ENCODE measurements at places on chromosomes 11 and 22.

GRCh38 chr11:113579292-113579940 is 104.2 kb upstream of the DRD2 start:
- no peak for DNase-seq

DNA sequence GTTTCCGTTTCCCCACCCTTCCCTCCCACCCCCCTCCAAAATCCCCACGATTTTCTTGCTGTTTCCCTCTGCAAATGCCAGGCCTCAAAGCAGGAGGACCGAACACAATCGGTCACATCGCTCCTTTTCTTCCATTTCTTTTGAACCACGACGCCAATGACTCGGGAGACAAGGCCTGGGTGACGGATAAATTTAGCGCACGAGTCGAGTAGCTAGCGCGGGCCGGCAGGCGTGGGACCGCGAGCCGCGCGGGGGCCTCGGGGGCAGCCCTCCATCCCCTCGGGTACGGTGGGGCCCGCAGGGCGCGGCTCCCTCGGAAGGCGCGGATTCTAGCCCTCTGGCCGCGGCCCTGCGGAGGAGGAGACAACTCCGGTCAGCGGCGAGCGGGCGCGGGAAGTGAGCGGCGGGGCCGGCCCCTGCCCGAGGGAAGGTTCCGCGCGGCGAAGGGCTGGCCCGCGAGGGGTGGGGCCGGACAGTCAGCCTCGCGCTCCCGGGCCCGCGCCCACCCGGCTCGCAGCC is 414 bp downstream of the JOSD1 start:
- peak; percentile 90 for DNase-seq

DNA sequence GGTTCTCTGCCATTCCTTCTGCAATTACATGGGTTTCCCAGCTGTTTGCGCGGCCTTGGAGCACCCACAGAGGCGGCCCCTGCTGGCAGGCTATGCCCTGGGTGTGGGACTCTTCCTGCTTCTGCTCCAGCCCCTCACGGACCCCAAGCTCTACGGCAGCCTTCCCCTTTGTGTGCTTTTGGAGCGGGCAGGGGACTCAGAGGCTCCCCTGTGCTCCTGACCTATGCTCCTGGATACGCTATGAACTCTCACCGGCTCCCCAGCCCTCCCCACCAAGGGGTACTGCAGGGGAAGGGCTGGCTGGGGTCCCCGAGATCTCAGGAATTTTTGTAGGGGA is 2.6 kb downstream of the RCE1 start:
- no peak for DNase-seq

DNA sequence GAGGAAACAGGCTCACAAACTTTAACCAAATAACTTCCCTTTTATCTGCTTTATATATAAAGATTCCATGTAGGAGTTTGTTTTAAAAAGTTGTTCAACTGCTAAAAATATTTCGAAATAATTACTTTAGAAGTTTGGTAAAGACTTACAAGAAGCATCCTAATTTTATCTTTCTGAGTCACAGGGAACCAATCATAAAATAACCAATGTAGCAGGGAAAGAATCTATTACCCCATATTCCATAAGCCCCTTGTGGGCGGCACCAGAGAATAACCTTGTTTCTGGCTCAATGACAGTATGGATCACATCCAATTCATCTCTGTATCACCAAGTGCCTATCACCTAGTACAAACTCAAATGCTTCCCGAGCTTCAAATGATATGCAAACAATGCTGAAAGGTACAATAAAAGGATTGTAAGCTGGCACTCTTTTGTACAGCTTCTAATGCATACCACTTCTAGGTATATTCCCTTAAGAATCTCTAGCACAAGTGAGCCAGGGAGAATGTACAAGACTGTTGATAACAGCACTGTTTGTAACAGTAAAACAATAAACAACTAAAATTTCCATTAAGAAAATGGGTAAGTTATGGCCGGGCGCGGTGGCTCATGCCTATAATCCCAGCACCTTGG is 158.4 kb downstream of the ATG16L2 start:
- no peak for DNase-seq

- no peak for DNase-seq
Measured at GRCh38 chr11:114317787-114318137, 21.6 kb downstream of the NNMT start.

- DNase-seq, result no peak
Measured at GRCh38 chr11:92511522-92512203, 287.0 kb downstream of the FAT3 start.

- DNase-seq, result peak; percentile 87
Measured at GRCh38 chr11:73760135-73760678, 667 bp downstream of the RAB6A start.

DNA sequence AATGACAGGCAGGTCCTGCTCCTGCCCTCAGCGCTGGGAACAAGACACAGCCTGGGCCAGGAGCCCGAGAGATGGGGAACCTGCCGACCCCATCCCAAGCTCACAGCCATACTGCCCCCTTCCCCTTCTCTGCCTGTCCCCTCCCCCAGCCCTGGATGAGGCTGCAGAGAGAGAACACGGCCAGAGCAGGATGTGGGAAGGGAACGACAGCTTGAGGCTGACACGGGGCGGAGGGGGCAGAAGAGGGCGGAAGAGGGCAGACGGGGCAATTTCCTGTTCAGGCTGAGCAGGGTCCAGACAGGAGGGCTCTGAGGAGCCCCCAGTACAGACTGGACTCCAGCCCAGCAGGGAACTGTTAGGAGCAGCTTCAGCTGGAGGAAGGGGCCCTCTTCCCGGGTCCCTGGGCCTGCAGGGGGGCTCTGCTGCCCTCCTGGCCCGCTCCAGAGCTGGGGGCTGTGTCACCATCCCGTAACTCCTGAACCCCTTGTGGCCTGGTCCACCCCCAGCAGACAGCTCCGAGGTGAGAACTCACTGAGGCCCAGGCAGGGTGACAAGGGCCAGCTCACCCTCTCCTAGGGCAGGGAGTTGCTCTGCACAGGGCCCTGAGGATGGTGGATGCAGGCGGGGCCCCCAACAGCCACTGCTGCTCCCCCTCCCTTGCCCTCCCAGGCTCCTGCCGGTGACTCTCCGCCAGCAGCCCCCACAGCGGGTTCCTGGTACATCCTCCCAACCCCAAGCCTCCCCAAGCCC is 5.7 kb downstream of the CTSD start:
- DNase-seq, result no peak

- DNase-seq, result no peak
Measured at GRCh38 chr22:47552541-47553205, 790.2 kb downstream of the TBC1D22A start.

DNA sequence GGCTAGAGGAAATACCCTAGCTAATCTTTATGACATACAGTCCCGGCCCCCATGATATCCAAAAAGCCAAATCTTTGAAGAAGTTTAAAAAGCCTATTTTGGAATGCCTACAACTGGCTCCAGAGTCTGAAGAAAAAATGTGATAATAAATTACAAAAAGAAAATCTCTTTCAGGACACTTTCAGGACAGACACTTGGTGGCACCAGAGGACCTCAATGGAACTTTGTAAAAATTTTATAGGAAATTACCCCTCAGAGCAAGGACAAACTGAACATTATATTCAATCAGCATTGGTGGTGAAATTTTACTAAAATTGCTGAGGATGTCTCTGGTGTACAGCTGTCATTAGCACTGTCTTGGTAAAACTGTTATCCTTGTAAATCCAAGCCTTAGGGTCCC is 81.0 kb downstream of the CCDC73 start:
- DNase-seq, result no peak

DNA sequence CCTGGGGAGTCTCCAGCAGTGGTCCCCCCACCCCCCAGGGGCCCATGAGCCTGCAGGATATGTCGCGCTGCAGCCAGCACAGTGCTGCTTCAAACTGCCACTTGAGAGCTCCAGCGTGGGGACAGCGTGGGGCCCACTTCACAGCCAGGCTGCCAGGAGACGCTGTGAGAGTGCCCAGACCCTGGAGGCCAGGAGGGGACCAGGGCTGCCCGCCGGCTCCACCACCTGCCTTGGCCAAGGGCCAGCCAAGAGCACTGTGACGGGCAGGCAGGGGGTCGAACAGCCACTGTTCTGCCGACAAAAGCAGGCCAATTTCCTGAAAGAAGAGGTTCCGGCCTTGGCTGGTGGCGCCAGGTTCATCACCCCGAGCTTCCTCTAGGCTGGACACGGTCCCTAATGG is 60.2 kb downstream of the FLRT1 start:
- DNase-seq, result no peak

DNA sequence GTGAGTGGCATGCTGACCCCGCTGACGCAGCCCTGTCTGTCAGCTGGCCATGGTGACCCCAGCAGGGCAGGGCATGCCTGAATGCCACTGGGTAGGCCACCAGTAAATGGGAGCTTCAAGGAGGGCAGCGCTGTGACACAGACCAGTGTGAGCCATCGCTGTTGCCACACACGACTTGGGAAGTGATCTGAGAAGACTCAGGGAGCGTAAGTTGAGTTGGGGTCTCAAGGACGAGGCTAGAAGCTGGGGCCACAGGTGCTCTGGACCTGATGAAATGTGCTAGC is 28.2 kb downstream of the MPPED1 start:
- no peak for DNase-seq

DNA sequence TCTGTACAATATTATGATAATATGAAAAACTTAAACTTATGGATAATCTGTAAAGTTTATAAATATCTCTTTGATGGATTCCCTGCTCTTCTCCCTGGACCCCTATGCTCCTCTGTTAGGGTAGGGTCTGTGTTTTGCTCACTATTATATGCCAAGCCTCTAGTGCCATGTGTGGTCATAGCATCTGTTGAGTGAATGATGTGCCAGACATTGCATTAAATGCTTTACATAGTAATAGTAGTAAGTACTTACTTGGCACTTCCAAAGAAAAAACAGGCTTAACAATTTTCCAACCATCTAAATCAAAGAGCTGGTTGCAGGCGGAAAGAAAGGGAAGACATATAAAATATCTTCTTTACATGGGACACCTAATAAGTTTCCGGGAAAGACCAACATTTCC is 46.8 kb downstream of the LGR4 start:
- DNase-seq, result no peak

GRCh38 chr11:123450623-123451022 is 20.6 kb downstream of the GRAMD1B start:
- DNase-seq, result no peak

- no peak for DNase-seq
Measured at GRCh38 chr11:2156416-2157182, 4.4 kb downstream of the INS start.

DNA sequence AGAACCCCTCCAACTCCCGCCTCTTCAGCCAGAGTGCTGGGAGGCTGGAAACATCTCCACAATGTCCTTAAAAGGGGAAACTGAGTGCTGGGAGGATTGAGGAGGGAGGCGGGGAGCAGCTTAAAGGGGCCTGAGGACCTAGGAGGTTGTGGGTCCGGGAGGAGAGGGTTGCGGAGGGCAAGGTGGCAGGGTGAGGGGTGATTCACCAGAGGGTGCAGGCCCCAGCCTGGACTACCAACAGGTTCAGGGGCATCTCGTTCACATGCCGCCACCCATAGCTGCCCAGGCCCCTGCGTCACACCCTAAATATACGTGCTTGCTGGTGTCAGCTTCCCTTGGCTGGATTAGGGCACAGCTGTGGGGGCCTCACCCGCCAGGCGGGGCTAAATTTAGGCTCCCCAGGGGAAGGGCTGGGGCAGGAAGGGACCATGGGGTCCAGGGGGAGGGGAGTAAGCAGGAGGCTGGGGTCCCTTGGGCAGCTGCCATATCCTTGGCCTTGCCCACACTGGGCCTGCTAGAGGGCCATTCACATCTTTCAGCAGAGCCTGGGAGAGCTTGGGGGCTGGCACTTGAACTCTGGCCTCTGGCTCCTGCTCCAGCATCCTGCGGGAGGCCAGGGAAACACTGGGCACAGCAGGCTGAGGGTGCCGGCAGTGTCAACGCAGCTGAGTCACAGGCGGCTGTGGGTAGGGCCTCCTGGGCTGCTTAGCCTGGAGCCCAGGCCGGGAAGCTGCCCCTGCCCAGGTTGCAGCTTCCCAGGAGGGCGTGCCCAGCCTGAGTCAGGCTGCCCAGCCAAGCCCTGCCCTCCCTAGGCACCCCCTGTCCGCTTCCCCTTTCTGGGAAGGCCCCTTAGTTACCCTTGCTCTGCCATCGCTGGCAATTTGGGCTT is 1.3 kb downstream of the EHBP1L1 start:
- DNase-seq, result no peak

DNA sequence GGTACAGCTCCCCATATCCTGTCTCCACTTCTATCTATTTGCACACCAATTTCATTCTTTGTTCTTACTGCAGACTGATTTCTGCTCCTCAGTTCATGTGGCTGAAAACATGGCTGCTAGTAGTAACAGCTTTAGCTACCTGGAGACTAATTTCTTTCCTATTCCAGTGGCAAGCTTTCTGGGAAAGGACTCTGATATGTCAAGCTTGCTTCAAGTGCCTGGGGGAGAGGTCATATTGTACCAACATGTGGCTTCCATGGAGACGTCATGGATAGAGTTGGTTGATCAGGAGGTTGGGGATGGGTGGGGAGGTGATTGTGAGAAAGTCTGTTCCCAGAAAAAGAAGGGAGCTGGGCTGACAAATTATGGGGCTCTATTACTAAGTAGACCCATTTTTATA is 44.9 kb downstream of the ADM start:
- no peak for DNase-seq

GRCh38 chr11:16301462-16301861 is 54.9 kb downstream of the SOX6 start:
- DNase-seq, result no peak

GRCh38 chr11:116145187-116145865 is 627.5 kb downstream of the BUD13 start:
- no peak for DNase-seq

GRCh38 chr11:36019005-36019596 is 75.2 kb downstream of the LDLRAD3 start:
- DNase-seq, result no peak

- DNase-seq, result no peak
Measured at GRCh38 chr11:121441521-121441920, 10.6 kb upstream of the SORL1 start.

DNA sequence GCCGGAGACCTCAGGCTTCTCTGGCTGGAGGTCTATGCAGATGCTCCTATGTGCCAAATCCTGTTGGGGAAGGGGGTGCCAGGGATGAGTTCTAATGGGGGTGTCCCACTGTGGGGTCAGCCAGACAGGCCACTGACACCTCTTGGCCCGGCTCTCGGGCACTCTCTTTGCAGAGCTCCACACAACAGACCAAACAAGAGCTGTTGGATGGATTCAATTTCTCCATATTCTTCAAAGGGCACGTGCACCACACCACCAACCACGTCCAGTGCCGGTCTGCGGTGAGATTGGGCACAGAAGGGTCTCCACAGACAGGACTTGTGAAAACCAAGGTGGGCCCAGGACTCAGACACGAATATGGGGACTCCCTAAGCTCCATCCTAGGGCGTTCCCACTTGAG is 2.2 kb upstream of the RGL4 start:
- DNase-seq, result no peak

GRCh38 chr22:17159504-17159951 is 451 bp upstream of the HDHD5 start:
- DNase-seq, result no peak

DNA sequence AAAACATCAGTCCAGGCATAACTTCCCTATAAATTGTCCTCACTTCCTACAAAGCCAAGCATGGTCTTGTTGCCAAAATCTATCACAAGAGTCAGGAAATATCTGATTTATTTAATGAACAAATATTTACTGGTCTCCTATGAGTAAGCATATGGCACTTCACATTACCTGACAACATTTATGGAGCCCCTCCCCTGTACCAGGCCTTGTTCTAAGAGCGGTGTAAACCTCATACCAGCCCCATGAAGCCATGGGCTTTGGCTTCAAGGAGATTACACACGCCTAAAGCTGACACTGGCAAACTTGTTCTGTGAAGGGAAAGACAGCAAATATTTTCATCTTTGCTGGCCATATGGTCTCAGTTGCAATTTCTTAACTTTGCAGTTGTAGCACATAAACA is 43.0 kb upstream of the EIF3D start:
- DNase-seq, result no peak
